AG09319 (cell line): ENCODE measurements at places on chromosomes 12 and 14.

GRCh38 chr14:61710853-61711817, 15.8 kb downstream of the HIF1A start:
- no peak for DNase-seq

DNA sequence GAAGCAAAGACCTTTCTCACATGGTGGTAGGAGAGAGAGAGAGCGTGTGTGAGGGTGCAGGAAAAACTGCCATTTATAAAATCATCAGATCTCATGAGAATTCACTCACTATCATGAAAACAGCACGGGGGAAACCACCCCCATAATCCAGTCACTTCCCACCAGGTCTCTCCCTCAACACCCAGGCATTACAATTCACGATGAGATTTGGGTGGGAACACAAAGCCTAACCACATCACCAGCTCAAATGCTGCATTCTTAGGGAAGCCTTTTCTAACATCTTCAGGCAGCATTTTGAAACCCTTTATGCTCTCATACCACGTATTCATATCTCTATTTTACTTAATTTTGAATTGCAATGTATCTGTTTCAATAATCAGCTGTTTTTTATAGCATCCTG, 165.9 kb downstream of the TMTC3 start:
- DNase-seq: no peak

GRCh38 chr12:85956081-85956480, 82.0 kb downstream of the NTS start:
- no peak for DNase-seq

DNA sequence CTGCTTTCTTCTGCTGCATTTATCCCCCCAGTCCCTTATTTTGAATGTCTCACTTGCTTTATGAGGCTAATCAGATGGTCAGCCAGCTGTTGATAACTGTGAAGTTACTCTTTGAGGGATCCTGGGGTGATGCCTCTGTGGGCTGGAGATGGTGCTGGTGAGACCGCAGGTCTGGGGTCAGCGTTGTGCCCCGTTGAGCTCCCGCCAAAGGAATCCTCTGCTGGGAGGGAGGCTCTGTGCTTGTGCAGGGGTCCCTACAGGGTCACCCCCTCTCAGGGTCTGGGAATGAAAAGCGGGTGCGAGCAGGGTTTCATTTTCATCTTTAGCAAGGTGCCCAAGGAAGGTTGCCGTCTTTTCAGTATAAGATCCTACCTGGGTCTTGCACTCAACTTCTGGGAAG, 161.2 kb upstream of the RTL1 start:
- DNase-seq: no peak

DNA sequence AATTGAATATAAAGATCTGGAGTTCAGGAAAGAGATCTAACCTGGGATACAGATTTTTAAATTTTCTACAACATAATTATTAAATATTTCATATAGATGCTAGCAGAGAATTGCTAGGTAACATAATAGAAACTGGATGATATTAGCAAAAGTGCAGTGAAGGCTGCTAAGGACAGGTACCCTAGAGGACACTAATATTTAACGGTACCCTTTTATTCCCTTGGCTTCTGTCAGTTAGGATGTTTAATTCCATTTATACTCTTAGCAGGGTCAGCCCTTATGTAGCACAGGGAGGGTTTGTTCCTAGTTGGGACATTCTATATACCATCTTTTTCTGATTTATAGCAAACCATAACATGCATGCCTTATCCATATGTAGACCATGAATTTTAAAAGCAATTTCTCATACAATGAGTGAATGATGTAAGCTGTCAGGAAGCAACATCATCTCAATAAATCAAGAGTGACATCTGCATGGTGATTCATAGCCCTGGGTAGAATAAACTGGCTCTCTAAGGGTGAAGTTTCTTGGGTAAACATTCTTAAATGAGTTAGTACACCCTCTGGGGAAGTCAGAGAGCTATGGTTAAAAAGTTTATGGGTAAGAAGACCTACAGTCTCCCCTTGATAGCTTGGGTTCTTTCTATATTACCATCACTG, 404.4 kb upstream of the MGAT4C start:
- no peak for DNase-seq

GRCh38 chr12:106288101-106288493, 14.4 kb upstream of the TCP11L2 start:
- DNase-seq: no peak

GRCh38 chr14:23653051-23653450, 16.9 kb downstream of the DHRS2 start:
- DNase-seq: no peak

GRCh38 chr12:112870267-112870980, 36.3 kb upstream of the OAS1 start:
- no peak for DNase-seq

DNA sequence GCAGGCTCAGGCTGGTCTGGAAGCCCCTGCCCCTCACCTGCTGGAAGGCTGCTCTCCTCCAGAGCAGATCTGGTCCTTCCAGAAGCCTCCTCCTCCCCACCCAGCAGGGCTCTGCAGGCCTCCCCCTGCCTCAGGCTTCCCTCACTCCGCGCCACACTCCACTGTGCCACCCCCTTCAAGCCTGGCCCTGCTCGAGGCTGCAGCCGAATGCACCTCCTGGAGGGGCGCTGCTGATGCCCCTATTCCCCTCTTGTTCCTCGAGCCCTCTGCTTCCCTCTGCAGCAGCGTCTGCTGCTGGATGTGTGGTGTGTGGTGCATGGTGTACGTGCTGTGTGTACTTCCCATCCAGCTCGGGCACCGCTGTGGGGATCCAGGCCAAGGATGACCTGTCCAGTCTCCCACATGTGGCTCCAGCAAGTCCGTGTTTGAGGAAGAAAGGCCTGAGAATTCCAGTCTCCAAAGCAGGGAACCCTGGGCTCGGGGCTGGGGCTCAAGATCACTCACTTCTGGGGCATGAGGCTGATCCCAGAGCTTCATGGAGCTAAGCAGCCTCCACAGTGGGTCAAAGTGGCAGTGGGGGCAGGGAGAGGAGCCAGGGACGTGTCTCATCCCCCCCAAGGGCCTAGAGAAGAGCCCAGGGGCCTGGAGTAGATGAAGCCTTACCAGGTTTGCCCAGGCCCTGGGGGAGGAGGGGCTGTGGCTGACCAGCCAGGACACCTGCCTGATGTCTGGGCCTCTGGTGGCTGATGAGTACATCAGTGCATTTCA, 136.0 kb upstream of the C14orf180 start:
- DNase-seq: no peak
